Hematopoietic multipotent progenitor cell treated with erythropoietin and hydrocortisone succinate and interleukin-3 and kit ligand, for 6 days (in vitro differentiated cells): ENCODE measurements at places on chromosomes 3 and 15.

- no peak for DNase-seq
Observed at GRCh38 chr3:25830373-25831280, 40.7 kb downstream of the OXSM start.

DNA sequence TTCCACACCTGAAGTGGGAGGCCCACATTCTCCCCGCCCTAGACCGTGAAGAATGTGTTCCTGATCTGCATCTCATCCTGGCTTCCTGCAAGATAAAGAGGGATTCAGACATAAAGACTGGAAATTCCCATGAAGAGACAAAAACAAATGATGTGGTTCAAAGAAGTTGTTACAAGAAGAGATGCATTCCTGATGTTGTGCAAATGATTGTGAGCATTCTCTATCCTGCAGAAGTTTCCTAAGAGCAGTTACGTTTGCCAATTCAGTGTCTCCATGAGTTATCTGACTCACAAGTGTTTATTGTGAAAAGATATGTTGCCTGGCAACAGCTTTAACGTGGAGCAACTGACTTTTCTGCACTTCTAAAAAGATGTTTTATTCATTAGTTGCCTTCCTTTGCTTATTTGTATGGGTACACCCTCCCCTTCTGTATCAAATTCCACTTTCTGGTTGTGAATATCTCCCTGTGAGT lies 107.8 kb downstream of the ZIC4 start:
- no peak for DNase-seq

GRCh38 chr3:63532521-63532920 lies 120.0 kb upstream of the SNTN start:
- DNase-seq: no peak

DNA sequence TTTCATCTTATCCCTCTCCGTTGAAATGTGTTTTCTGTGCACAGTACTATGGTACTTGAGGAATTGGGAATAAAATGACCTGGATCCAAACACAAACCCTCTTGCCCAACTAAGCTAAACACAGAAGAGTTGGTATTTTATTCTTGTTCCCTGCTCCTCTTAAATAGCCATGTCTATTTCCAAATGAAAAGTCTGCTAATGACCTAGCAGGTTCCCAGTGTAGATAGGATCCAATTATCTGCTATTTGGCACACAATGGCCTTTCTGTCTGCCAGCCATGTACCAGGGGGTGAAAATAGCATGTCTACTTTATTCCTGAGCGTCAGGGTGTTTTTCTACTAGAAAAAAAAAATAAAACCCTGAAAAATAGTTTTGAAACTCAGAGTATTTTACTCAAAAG lies 657.0 kb upstream of the NAALADL2 start:
- DNase-seq: no peak

GRCh38 chr3:152885076-152885475 lies 50.1 kb downstream of the P2RY1 start:
- peak; percentile 35 for DNase-seq

DNA sequence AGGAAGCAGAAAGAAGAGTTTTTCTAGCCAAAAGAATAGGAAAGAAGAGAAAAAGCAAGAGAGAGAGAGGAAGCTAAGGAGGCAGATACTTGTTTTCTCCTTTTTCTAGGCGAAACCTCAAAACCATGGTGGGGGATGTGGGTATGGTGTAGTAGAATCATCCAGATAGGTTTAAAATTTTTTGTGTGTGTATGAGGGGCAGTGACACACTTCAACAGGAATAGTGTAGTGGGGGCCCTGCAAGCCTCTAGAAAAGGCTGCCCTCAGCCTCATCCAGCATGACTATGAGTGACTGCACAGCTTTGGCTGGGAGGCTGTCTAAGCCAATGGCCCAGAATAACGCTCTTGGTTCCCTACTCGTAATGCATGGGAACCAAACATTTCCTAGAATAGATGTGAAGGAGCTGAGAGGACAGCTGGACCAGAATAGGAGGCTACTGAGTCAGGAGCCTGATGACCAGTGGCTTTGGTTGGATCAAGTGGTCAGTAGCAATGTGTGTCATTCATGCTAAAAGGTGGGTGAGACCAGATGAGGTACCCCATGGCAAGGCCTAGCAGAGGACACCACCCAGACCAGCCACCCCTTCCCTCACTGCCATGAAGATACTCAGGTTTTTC lies 24.4 kb downstream of the MOBP start:
- no peak for DNase-seq

DNA sequence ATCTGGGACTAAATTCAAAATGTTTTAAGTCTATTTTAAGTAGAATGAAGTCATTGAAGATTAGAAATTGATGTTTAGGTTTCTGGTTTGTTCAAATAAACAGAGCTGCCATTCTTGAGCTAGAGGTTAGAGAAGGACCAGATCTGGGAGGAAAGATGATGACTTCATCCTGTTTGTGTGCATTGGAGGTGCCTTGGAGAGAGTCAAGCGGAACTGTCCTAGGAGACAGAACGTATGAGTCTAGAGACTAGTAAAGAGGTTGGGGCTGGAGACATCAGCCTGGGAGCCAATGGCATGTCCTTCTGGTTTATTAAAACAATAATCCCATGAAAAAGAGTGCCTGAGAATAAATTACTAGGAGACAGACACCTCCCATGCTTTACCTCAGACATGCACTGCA lies 303.4 kb downstream of the KBTBD8 start:
- no peak for DNase-seq

GRCh38 chr3:135125171-135125801 lies 330.2 kb downstream of the EPHB1 start:
- DNase-seq: peak; percentile 71

DNA sequence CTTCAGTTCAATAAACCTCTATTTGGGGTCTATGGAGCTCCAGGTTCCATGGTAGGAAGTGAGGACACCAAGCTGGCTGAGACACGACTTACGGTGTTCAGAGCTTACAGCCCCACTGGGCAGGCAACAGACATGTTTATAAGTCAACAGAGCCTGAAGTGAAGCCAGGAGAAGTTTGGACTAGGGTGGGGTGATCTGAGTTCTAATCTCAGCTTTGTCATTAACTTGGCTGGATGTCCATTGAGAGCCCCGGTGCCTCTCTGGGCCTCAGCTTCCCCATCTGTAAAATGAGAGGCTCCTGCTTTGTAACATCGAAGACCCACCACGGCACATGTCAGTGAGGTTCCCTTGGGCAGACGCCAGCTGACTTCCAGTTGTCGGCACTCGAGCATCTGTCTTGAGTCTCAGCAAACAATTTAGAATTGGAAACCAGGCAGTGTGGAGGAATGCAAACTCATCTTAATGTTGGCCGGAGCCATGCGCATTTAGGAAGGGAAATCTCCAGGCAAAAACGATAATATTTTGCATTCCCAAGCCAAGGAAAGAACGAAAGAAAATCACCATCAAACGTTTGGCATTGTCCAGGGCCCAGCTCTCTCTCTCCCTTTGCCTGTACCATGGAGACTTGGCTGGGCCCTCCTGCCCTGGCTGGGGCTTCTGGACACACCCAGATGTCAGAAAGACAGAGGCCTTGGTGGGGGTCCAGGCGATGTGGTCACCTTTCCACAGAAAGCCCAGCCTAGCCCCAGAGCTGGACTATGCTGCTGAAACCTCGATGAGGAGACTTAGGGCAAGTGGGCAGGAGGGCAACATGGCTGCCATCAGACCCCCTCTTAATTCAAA lies 18.4 kb downstream of the ITGA11 start:
- no peak for DNase-seq

DNA sequence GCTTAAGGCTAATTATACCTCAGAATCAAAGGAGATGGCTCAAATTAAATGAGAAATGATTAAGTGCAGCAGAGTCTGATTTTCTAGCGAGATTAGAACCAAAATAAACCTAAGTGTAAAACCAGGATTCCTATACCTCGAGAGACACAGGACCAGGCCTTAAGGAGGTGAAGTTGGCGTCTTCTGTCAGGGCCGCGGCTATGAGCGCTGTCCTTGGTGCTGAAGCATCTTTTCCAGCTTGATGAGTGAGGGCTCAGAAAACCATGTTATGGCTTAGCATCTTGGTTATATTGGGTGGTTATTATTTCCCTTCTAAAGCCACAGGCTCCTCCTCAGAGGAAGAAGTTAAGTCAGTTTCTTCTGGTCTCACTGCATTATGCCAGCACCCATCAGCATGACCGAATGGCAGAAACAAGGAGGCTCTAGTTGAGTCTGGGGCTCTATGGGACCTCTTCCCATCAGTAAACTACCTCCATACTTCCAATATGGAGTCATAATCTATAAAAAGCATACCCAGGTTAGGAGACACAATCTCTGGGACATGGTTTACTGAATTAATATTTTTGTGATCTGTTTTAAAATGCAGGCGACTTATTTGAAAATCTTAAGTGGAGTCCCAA lies 120.1 kb upstream of the NMNAT3 start:
- DNase-seq: peak; percentile 67

DNA sequence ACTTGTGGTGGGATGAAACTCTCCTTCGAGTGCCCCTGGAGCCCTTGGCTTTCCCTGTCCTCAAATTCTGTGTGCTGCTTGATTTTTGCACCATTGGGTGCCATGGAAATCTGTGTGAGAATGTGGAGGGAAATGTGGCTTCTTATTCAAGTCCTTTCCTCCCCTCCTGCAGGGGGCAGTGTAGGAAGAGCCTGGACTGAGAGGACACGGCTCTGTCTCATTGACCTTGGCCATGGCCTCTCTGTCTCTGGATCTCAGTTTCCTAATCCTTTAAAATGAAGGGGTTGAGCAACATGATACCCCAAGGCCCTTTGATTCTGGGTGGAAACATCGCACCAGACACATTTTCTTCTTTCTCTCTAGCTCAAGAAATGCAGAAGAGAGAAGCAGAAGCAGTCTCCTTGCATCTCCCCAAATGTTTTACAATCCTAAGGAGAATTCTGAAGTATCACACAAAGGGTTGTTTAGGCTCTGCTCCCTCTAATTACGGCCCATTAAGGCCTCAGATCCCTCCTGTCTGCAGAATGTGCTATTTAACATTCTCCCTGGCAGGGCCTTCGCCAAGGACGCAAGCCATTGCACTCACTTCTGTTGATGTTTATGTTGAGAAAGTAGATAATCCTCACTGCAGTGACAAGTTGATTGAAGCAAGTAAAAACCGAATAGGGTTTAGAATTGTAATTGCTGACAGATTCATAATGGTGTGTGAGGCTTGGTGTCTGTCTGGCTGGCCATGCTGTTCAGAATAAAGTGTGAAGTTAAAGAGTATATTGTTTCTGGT lies 169.1 kb downstream of the TPRG1 start:
- DNase-seq: peak; percentile 32

- no peak for DNase-seq
Observed at GRCh38 chr3:9111866-9112265, 137.6 kb downstream of the SRGAP3 start.

- no peak for DNase-seq
Observed at GRCh38 chr3:42678447-42678846, 6.9 kb upstream of the KLHL40 start.

- peak; percentile 28 for DNase-seq
Observed at GRCh38 chr15:52558196-52558595, 10.6 kb downstream of the ARPP19 start.

DNA sequence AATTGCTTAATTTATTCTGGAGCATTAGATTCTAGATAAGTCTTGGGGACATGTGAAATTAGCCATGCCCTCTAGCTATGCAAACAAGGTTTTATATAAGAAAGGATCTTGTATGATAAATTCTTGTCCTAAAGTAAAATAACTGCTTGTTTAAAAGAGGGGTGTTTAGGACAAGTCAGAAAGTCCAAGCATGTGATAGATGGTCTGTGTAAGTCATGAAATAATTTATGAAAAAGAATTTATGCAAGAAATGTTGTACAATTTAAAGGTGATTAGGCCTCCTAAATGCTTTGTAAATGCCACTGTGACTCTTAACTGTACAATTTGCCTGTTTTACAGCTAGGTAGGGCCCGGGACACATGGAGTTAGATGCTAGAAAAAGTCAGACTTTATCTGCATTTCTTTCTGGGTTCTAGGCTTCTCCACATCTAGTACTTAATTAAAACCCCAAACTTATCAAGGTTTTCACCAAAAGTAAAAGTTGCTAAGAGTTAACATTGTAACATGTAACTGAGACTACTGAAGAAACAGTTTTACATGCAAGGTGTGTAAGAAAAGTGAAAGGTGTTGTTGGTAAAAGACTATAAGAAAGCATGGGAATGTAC lies 13.2 kb downstream of the LINS1 start:
- DNase-seq: peak; percentile 38

- DNase-seq: no peak
Observed at GRCh38 chr3:129013491-129013891, 12.4 kb downstream of the EFCC1 start.

DNA sequence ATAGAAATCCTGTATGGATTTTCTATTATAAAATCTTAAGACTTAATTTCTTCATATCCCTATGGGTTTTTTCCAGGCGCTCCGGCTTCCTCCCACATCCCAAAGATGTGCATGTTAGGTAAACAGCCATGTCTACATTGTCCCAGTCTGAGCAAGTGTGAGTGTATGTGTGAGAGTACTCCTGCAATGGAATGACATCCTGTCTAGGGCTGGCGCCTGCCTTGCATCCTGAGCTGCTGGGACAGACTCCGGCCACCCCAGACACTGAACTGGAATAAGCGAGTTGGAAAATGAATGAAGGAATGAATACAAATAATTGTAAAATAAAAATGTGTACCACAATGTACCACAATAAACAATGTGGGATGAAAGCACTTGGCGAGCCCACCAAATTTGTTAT lies 69.2 kb downstream of the RFTN1 start:
- no peak for DNase-seq

- DNase-seq: no peak
Observed at GRCh38 chr3:150345021-150345538, 63.0 kb upstream of the TSC22D2 start.

DNA sequence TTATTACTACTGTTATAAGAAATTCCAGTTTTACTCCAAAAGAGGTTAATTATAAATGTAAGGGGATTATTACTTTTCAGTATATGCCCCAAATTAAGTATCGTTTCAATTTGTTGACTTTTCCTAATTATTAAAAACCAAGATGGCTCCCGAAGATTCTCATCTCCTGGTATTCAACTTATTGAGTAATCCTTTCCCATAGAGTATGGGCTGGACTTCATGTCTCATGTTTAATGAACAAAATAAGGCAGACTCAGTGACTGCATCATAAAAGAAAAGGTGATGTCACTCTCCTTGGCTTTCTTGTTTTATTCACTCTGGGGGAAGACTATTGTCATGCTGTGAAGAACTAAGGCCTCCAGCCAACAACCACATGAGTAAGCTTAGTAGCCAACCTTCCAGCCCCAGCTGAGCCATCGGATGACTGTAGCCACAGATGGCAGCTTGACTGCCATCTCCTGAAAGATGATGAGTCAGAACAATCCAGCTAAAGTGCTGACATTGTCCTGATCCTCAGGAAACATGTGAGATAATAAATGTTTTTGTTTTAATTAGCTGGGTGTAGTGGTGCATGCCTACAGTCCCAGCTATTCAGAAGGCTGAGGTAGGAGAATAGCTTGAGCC lies 17.3 kb downstream of the IGF2BP2 start:
- DNase-seq: no peak

- peak; percentile 92 for DNase-seq
Observed at GRCh38 chr15:77944002-77944867, 133.3 kb downstream of the TBC1D2B start.
